ENCODE measurements at places on chromosomes 1 and 21.
A peak's percentile ranks its signal among the peaks of the same experiment; 100 is the strongest.

DNA sequence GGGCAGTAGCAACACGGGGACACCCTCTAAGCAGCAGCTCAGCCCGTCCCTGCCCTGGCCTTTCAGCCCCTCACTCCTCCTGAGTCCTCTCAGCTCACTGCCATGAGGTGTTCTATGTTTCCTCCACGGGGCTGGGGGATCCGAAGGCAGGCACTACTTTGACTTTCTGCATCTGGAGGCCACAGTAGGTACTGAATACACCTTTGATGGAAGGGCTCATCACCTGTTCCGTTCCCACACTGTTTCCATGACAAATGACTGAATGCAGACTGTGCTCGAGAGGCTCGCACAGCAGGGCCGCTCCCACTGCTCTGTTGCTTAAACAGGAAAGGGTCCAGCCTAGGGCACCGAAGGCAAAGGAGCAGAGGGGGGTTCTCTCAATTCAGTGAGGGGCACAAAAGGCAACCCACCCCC, 77.6 kb upstream of the DNAH14 start:
- DNase-seq = no peak

DNA sequence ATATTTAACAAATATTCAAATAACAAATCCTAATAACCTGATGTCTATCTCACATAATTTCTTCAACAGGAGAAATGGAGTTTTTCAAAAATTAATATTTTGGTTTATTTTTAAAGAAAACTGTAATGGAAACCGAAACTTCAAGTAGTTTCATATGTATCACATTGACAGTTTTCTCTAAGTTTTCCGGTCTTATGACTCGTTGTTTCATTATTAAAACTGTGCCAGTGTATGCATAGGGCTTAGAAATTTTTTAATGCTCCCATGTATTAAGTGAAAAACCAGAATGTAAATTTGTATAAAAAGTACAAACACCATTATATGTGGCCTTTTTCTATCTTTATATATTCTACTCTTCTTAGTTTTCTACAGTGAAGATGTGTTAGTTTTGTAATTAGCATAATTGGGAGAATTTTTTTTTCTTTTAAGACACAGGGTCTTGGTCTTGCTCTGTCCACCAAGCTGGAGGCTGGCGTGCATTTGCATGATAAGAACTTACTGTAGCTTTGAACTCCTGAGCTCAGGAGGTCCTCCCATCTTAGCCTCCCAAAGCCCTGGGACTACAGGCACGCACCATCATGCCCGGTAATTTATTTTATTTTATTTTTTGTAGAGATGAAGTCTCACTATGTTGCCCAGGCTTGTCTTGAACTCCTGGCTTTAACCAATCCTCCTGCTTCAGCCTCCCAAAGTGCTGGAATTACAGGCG, 43.9 kb upstream of the SAMSN1 start:
- DNase-seq = no peak

DNA sequence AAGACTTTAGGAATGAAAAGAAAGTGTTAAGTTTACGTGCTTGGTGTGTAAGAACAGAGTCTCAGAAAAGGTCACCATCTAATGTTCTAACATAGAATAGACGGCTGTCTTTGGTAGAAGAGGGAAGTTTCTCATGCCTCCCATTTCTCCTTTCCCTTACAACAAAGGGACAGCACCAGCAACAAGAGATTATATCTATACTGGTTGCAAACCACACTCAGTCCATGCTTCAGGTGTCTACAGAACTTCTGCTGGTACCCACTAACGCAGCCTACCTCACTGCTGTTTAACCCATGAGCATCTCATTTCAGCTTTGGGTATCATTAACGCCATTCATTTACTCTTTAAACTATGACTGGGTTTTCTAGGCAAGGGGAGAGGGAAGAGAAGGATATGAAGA, 9.2 kb upstream of the ITPKB start:
- no peak for DNase-seq

DNA sequence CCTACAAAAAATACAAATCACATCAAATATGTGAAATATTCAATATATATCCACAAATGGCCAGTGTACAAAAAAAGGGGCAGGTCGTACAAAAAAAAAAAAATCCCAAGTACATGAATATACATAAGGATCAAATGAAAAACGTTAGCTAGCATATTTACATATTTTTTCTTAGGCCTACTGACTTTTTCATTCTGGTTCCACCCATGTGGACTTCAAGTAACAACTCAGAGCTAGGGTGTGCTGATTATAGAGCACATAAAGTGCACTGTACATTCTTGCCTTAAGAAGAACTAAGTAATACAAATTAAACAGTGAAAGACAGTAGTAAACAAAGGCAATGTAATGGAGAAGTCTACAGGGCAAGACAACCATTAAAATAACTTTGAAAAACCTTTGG, 297.0 kb downstream of the AKT3 start:
- no peak for DNase-seq

DNA sequence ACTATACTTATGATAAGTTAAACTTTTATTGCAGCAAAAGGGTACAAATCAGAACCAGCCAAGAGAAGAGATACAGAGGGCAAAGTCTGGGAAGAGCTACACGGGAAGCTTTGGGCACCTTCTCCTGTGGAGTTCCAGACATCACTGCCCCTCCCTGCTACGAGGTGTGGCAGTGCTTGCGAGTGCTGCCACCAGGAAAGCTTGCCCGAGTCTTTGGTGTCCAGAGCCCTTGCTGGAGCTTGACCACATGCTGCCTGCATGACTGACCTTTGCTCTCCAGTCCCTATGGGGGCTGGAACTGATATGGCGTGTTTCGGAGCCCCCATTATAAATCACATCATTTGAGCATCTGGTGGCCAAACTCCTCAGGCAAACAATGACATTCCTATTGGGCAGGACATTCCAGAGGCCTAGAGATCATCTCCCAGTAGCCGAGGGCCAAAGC, 23.4 kb downstream of the PLEKHO1 start:
- DNase-seq = no peak

DNA sequence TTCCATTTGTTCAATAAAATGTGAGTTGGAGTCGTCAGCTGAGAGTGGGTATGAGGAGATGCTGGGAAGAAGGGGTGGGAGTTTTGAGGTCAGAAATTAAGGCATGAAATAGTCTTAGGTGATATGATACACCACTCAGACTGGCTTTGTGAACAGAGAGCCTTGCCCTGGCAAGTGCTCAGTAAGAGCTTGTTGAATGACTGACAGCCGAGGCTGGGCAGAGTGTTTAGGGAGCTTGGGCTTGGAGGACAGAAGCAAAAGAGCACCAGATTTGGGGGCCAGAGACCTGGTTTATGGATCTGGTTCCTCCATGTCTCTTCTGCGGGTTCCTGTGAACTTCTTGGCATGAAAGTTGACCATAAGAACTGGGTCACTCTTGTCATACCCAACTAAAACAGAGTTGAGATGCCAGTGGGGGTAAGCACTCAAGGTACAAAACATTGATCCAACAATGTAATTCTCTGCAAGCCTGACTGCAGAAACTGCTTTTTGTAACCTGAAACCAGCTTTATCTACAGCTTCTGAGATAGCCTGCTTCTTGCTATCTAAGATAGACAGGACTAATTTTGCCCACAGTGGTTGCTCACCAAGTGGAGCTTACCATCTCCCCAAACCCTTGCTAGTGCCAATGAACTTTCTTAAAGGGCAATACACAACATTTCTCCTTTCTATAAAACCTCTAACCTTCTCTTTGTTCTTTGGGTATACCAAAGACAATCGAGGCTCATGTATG, 126.4 kb downstream of the TENT5C start:
- no peak for DNase-seq

DNA sequence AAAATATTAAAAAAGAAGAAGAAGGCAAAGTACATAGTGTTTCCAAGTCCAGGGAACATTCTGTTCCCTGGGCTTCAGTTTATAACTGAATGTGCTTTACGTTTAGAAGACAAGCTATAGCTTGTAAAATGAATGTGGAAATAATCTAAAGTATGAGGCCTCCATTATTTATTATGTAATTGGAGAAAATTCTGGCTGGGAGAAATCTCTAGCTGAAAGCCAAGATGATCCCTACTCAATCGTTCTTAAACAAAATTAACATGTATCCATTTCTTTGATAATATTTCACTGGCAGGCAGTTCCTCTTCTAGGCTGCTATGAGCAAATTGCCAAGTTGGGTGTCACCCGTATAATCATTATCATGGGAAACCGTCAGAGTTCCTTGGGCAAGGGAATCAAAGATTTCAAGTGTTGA, 52.2 kb upstream of the ETS2 start:
- no peak for DNase-seq

DNA sequence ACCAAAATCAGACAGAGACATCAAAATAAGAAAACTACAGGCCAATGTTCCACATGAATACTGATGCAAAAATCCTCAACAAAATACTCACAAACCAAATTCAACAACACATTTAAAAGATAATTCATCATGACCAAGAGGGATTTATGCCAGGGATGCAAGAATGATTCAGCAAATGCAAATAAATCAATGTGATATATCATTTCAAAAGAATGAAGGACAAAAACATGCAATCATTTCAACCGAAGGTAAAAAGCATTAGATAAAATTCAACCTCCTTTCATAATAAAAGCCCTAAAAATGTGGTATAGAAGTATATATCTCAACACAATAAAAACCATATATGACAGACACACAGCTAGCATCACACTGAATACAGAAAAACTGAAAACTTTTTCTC, 81.5 kb upstream of the LYPLAL1 start:
- DNase-seq = no peak

GRCh38 chr1:193593147-193593885, 406.9 kb upstream of the B3GALT2 start:
- DNase-seq = no peak

DNA sequence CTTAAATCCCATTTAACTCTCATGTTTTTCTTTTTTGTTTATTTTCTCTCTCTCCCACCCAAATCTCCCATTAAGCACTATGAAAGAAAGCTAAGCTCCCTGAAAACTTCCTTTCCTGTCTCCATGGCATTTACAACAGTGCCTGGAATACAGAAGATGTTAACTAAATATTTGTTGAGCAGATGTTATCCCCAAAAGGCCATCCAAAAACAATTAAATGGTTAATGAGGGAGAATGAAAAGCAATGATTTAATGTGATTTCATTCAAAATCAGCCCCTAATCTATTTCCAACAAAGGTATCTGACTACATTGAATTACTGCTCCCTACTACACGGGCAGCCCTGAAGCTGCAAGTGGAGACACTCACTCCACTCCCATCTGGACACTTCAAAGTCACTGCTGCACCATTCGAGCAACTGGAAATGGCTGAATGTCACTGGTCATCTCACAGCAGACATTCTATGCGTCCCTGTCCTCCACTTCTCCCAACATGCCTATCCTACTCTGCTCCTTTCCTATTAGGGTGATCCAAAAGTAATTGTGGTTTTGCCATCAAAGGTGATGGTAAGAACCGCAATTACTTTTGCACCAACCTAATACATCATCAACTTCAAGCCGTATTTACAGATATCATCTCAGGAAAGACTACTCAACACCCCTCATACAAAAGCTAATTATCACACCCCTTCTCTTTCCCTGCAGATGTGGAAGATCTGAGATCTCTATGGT, 7.5 kb downstream of the TP53BP2 start:
- DNase-seq = no peak

DNA sequence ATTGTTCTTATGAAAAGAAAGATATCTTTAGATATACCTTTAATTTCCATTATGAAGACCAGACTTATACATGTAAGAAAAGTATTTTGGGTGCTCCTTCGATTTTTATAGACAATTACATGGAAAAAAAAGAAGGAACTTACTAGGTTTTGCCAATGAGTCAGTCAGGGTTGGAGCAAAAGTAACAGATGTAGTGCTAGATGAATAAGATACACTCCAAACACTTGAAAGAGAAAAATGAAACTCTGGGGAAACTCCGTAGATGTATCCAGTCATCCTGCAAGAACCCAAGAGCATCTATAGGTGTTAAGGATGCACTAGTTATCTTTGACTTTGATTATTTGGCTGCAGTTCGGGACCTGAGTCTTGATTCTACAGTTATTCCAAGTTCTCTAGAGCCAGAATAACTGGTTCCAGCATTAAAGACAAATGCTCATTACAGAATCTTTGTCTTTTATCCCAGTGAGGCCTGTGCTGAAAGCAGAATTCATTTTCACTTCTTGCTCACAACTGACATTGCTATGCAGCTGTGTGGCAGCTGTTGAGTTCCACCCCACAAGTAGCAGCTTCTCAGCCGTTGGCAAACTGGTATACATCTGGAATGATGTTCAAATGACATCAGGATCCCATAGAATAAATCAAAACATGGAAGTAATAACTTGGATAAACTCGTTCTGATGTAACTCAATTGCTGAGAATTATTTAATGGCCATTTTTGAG, 326.1 kb downstream of the ASTN1 start:
- no peak for DNase-seq

GRCh38 chr1:214688891-214689290, 85.9 kb downstream of the CENPF start:
- no peak for DNase-seq

- peak; percentile 79 for DNase-seq
These were observed 21.3 kb downstream of the PDE4B start for GRCh38 chr1:65813956-65814355.

- DNase-seq = peak; percentile 32
These were observed 156.8 kb upstream of the KCND3 start for GRCh38 chr1:112146201-112146715.

- no peak for DNase-seq
These were observed 60.3 kb downstream of the RHOU start for GRCh38 chr1:228795596-228795995.

DNA sequence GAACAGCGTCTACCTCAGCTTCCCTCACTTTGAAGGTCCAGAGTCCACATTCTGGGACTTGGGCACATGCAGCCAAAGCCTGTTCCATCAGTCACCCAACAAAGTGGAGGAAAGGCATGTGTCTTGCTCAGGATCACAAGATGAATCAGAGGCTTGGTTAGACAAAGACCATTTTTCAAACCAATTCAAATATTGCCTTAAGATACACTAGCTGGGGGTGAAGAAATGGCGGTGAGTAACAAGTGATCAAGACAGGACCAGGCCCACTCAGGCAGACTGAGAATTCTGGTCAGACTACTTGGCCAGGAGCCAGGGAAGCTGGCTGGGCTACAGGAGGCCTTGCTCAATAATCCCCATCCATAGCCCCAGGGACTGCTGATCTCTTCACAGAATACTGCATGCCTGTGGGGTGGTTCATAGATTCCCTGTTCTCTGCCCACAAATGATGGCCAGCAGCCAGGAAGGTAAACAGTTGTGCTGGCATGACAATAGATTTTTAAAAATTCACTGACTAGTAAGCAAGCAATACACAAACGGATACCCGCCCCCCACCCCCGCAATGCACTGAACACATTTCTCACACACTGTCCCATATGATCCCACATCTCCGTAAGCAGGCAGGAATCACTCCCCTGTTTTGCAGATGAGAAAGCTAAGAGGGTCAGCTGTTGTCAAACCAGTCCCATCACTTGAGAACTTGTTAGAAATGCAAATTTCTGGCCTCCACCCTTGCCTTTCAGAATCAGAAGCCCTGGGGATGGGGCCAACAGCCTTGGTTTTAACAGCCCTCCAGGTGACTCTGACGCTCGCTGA, 27.2 kb downstream of the ERI3 start:
- DNase-seq = peak; percentile 96
